ENCODE measurements at places on chromosomes 6 and 20. TPM values are rescaled to one million over a fixed set of nuclear protein-coding genes. Genes with fewer than 3 reads are reported as not detected.

GRCh38 chr6:133991096-133991593, 38.1 kb downstream of the TBPL1 start:
- no peak for DNase-seq

FAM184A gene
- total RNA-seq, result 0.17 TPM

DNA sequence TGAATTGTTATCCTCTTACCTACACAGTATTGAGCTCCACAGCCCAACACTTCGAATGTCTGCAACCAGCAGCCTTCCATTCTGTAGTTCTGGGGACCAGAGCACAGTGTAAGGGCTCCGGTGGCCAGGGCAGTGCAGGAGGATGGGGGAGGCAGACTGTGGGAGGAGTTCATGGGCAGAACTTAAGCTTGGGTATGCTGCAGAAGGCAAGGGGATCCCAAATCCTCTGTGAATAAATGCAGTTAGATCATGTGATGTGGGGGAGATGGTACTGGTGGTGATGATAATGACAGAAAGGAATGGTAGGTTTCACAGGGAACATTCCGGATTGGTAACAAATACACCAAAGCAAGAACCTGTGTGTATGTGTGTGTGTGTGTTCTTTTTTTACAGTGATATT, 26.5 kb upstream of the CNKSR3 start:
- DNase-seq, result no peak

- DNase-seq, result no peak
These were observed 30.4 kb downstream of the SLC2A4RG start for GRCh38 chr20:63769891-63770474.

LST1 gene
- total RNA-seq, result 0.34 TPM

- no peak for DNase-seq
These were observed 31.7 kb upstream of the MAP3K4 start for GRCh38 chr6:160959726-160960435.

DNA sequence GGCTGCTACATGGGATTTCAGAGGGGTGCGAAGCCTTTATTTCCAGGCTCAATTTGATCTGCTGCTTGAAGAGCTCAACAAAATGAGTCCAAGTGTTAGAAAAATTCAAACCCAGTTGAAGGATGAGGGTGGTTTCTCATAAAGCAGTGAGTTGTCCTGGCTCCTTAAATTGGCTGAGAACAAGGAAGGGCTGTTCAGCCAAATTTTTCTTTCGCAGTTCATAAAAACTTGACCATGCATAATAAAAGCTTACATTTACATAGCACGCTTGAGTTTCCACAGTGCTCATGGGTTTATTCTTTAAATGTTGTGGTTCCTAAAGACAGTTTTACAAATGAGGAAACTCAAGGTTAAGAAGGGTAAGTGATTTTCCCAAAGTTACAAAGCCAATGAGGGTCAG, 174.4 kb upstream of the FOXA2 start:
- DNase-seq, result no peak

DNA sequence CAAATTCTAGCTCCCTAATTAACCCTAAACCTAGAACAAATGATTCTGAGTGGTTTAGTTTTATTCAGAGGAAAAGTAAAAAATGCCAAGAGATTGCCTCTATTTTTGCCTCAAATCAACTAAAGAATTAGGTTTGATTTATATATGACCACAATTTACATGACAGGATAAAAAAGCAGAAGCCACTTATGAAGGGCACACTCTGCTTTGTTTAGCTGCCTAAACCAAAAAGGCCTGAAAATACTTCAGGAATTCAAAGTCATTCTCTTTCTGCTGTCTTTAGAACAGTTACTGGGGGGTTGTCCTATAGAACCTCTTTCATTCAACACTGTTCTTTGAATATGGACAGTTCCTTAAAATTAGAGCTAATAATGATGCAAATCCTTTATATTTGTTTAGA, 5.3 kb downstream of the FBXO5 start:
- DNase-seq, result no peak

- DNase-seq, result no peak
These were observed 8.7 kb downstream of the EZR start for GRCh38 chr6:158810155-158811095.

SIRPA gene
- 35.1 TPM for total RNA-seq

DNA sequence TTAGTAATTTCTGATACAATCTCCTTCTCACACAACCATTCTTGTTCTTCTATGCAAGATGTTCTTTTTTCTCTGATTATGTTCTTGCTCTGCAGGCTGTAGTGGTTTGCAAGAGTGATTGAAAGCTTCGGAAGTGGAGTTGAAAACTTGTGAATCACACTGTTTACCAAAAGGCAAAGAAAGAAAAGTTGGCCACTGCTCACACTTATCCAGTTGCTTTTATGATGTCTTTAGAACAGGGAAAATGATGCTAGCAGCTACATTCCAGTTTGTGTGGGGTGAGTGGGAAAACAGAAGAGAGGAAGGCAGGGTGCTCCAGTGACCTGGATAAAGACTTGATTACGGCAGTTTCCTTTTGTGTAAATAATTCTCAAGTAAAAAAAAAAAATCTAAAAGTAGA, 583.3 kb downstream of the TENT5A start:
- no peak for DNase-seq

- no peak for DNase-seq
These were observed 103.5 kb downstream of the LAMP5 start for GRCh38 chr20:9617940-9618339.

DNA sequence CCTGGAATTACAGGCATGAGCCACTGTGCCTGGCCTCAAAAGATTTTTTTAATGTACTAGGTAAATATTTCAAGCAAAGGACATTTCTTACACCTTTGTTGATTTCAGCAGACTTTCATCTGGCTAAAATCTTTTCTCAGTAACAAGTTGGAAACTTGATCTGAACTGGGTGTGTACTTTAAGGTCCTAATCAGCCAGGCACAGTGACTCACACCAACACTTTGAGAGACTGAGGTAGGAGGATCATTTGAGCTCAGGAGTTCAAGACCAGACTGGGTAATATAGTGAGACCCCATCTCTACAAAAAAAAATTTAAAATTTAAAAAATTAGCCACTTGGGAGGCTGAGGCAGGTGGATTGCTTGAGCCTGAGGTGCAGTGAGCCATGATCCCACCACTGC, 7.0 kb upstream of the RALGAPA2 start:
- no peak for DNase-seq

- DNase-seq, result no peak
These were observed 76.7 kb downstream of the TFAP2A start for GRCh38 chr6:10338151-10338550.

GRCh38 chr6:79372757-79373156, 138.3 kb upstream of the HMGN3 start:
- no peak for DNase-seq

- peak; percentile 26 for DNase-seq
These were observed 100.1 kb upstream of the RGS17 start for GRCh38 chr6:153231048-153231646.

- no peak for DNase-seq
These were observed 187.6 kb downstream of the ZFP64 start for GRCh38 chr20:52004018-52004417.

PBOV1 gene
- not detected for total RNA-seq

GRCh38 chr6:50030777-50031562, 9.2 kb upstream of the DEFB110 start:
- peak; percentile 26 for DNase-seq

- peak; percentile 69 for DNase-seq
These were observed 58.8 kb upstream of the MAP7 start for GRCh38 chr6:136608991-136609390.

- DNase-seq, result no peak
These were observed 15.2 kb downstream of the EFHC1 start for GRCh38 chr6:52435345-52435744.

DNA sequence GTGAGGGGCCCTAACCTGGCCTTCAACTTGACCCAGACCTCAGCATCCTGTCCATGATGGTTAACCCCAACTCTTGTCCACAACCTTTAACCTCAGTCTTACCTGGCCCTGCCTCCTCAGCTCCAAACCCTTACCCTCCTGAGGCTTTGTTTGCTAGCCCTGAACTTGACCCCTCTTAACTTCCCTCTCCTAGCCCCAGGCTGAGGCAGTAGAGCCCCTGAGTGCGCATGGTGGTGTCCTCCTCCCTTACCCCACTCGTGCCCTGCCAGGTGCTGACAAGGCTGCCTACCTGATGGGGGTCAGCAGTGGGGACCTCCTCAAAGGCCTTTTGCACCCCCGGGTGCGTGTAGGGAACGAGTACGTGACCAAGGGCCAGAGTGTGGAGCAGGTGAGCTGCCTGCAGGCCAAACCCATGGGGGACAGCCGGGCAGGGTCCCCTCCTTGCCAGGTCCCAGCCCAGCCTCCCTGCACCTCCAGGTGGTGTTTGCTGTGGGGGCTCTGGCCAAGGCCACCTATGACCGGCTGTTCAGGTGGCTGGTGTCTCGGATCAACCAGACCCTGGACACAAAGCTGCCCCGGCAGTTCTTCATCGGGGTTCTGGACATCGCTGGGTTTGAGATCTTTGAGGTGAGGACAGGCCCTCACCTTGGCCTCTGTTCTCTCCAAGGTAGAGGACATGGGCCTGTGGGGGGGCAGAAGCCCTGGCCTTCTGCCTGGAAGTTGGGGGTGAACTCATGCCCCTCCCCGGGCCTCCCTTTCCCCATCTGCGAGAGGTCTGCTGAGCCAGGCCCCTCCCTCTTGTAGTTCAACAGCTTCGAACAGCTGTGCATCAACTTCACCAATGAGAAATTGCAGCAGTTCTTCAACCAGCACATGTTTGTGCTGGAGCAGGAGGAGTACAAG, 31.9 kb downstream of the MYH7B start:
- no peak for DNase-seq

GRCh38 chr20:52410182-52410647, 218.6 kb upstream of the ZFP64 start:
- peak; percentile 16 for DNase-seq

DNA sequence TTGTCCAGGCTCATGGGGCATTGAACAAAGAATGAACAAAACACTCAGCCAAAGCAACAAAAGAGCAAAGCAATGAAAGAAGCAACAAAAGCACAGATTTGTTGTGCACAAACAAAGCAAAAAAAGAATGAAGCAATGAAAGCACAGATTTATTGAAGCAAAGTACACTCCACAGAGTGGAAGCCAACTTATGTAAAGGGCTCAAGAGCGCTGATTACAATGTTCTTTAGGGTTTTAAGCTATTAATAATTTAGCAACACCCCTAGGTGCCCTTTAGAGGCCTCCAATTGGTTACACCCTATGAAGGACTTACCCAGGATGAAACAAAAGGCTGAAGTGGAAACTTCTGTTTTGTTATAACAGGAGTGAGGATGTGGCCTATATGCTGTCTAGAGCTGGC, 179.2 kb upstream of the PROKR2 start:
- DNase-seq, result no peak

DNA sequence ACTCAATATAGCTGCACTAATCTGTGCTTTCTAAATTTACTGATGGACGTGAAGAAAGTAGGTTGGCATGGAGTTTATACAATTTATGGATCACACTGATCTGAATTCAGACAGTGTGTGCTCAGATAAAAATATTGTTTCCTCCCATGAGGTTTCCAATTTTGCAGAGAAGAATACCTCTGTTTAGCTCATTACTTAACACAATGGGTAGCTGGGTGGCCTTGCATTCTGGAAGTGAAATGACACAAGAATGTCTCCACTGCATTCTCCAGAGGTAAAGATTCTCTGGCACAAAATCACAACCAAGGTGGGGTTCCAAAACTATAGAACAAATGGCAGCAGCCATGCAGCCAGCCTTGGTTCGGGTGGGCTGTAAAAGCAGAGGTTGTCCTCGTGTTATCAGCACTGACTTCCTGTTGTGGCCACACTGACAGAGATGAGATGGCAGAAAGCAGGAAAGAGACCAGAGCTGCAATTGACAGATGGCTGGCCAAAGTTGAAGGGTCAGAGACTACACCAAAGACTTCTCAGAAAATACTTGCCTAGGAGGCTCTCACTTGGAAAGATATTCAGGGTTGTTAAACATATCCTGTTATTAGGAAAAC, 50.2 kb downstream of the HDAC2 start:
- no peak for DNase-seq

C20orf202 gene
- not detected for total RNA-seq

DNA sequence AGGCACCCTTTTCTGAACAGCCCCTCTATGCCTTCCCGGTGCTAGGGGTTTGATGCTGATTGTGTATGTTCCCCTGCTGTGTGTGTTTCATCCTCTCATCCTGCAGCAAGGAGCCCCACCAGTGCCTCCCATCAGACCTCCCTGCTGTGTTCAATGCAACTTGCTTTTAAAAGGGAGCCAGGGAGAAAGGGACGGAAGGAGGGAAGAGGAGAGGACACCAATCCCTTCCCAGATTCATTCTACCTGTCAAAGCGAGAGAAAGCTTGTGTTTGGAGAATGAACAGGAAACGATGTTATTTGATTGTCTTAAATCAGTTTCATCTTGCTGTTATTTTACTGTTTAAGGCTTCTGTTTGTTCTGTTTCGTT, 259.2 kb downstream of the ADGB start:
- DNase-seq, result no peak

RANBP9 gene
- 29.0 TPM for total RNA-seq

- no peak for DNase-seq
These were observed 155.0 kb downstream of the TMEM200A start for GRCh38 chr6:130520801-130521200.

OLIG3 gene
- total RNA-seq, result not detected

MRPS18B gene
- total RNA-seq, result 61.5 TPM
